ENCODE measurements at places on chromosomes 3 and 15.
A peak's percentile ranks its signal among the peaks of the same experiment; 100 is the strongest.

DNA sequence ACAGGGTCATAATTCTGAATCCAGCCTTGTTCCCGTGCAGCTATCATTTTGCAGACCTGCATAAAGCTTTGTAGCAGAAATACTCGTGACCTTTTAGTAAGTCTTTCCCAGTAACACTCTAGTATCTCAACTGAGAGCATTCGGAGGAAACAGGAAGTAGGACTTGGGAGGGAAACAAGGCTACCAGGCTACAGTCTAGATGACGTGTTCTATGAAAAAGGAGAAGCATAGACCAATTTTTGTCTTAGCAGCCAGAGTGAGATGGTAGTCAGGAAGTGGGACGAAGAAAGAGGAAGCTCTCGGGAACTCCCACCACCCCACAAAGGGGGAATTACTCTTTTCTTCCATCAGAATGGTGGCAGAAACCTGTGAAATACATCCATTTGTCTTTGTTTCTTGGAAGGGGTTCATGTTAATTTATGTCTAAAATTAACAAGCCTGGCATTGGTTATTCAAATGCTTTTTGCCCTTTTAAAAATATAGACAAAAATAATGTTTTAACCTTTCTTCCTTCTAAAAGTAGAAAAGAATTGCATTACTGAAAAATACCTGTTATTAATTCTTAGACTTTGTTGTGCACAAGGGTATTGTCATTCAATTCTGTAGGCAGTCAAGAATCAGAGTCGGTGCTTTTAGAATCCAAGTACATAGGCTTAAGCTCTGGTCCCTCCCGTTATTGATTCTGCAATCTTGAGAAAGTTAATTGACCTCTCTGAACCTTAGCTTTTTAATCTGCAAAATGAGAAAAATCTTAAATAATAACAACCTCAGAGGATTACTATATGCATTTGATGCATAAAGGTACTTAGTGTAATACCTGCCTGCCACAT, 1.6 kb upstream of the SUCNR1 start:
- peak; percentile 39 for DNase-seq

DNA sequence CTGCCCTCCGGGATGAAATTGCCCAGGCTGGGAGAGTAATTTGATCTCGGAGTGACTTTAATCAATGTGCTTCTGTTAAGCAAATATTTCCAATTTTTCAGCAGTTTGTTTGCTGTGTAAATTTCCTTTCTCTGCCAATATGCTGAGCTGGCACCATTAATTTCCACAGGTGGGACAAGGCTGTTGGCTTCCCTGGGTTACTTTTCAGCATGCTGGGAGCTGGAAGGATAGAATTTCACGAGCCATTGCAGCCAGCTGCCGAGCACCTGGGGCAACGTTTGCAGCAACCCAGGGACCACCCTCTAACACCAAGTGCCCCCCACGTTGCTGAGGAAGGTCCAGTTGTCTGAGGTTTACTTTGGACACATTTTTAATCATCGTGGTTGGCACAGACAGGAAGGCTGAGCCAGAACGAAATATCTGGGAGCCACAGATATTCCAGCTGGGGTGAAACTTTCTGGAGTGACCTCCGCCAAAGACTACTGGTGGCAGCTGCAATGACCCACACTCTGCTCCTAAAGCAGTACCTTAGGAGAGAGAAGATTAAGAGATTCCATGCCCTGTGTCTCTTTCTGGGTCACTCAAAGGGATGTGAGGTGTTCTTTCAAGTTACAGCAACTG, 293.3 kb upstream of the RGMA start:
- DNase-seq = no peak

- DNase-seq = no peak
These were observed 49.2 kb downstream of the CTDSPL start for GRCh38 chr3:37910671-37911400.

GRCh38 chr3:171908731-171909130, 65.6 kb downstream of the TMEM212 start:
- DNase-seq = no peak

DNA sequence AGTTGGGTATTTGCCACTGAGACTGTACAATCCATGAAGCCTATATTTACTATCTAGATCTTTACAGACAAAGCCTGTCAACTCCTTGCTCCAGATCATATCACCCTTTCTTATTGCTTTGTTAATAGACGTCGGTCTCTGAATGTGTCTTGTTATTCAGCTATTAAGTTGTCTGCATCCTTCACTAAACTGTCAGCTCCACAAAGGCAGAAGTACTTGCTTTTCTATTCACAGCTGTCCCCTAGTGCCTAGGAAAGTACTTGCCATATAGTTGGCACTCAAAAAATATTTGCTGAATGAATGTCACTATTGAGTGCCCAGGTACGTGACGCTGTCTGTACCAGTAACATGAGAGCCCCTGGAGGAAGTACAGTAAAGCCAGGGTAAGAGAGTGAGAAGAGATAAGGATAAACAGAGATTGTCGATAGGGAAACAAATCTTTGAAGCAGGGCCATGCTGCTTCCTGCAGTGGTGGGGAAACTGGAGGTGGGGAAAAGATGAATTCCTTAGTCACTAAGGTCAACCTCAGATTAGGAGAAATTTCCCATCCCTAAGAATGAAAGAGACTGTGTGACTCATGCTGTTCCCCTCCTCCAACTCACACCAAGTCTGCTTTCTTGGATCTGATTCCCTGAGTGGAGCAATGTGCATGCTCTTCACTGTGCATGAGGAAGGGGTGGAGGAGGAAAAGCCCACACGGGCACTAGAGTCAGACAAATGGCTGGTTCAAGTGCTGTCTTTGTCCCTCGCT, 36.3 kb downstream of the PRICKLE2 start:
- peak; percentile 25 for DNase-seq

- DNase-seq = no peak
These were observed 88.8 kb upstream of the ABI3BP start for GRCh38 chr3:101081999-101082398.

DNA sequence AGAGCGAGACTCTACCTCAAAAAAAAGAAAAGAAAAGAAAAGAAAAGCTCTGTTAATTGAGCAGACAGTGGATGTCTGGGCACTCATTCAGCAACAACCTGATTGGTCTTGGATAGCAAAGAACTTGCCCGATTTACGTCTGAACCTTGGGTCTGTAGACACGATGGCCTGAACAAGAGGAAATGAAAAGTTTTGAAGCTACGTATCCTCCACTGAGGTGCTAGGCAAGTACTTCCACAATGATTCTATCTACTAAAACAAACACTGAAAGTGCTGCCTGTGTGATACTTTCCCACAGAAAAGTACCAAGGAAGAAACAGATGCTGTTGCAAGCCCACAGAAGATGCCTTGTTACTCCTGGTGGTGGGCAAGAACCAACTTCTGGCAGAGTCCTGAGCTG, 21.8 kb upstream of the MUSTN1 start:
- no peak for DNase-seq

DNA sequence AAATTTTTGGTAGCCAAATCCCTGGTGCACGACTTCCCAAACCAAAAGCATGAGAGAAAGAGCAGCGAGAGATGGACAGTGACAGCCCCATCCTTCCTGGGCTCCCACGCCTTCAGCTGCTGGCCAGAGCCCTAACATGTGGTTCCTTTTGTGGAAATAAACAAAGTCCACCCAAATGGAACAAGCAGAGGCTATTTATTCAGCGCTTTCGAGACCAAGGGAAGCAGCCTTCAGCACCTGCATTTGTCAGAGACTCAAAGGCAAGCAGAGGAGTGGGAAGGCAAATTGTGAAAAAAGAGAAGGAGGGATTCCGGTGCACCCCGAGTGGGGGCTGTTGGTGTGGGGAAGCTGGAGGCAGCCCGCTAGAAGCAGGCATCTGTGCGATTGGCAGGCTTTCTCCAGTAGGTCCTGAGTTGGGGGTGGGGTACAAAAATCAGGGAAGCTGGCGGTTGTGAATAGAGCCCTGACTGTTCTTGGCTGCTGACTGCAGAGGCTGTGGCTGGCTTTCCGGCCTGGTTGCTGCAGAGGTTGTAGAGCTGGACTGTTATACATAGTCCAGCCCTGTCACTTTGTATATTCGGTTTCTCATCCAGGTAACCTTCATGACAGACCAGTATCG, 427.2 kb downstream of the OCA2 start:
- DNase-seq = no peak

DNA sequence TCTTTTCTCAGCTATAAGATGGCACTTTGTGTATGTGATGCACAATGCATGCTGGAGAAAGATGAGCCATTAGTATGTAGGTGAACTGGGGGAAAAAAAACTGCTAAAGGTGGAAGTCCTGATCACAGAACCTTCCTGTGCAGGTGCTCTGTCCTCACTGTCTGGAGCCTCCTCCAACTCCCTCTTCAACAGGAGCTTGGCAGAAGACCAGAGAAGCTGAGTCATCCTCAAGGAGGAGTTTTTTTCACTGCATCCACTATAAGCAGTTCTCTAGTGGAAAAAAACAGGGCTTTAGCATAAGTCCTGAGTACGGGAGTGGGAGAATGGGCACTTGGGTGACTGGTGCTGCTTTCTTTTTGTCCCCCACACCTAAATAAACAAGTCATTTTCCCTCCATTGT, 168.4 kb upstream of the CADPS start:
- no peak for DNase-seq

DNA sequence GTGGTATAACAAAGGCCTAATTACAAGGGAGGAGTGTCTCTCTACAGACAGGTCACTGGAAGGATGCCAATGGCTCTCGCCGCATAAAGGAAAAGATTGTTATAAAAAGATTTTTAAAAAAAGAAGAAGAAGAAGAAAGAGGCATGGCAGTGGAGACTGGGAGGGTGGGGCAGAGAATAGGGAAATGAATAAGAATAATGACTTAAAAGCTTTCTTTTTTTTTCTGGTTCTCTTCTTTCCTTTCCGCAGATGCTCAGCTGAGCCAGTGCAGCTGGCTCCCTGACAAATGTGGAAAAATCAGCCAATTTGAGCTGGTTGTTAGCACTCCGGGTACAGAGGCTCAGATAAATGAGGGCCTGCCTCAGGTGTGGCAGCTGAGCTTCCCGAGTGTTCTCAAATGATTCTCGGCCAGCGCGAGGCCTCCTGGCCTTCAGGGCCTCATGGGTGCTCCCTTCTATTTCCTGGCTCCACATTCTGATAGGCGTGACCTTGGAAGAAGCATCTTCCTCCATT, 234.1 kb downstream of the RORA start:
- DNase-seq = no peak

- DNase-seq = no peak
These were observed 76.1 kb upstream of the LRRFIP2 start for GRCh38 chr3:37250435-37250834.

- no peak for DNase-seq
These were observed 9.6 kb upstream of the ANP32A start for GRCh38 chr15:68830141-68830785.

DNA sequence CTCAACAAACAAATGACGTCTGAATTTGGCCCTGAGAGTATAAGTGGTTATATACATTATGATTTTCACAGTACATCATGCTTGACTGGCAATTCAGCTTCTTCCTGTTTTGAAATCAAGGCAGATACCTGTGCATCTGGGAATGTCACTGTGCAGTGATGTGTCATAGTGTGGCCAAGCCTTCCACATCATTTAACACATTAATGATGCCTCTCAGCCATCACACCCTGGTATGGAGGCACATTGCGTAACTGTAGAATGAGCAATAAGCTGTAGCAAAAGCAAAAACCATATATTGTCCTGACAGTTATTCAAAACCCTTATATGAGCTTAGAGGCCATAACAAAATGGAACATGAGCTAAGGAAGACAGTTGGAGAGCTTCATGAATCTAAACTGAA, 246.0 kb downstream of the EPHA3 start:
- DNase-seq = no peak

GRCh38 chr15:70923311-70924080, 30.9 kb downstream of the LRRC49 start:
- DNase-seq = no peak

GRCh38 chr3:134371542-134372324, 2.5 kb downstream of the AMOTL2 start:
- no peak for DNase-seq

DNA sequence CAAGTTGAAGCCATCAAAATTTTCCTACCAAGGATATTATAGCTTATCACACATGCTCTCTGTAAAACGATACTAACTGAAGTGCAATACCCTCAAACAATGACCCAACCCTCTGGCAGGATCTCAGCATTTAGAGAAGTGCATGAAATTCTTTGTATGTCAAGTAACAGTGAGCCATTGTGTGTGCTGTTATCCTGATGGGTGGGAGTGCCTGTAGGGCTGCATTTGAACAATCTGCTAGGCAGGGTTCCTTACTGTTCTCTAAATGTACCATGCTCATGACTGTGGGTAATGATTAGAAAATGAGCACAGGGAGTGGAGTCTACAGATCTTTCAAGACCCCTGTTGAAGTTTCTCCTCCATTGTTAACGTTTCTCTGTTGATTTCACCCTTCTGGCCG, 398.1 kb downstream of the NSUN3 start:
- no peak for DNase-seq

- no peak for DNase-seq
These were observed 111.1 kb upstream of the VGLL3 start for GRCh38 chr3:87101861-87102625.

DNA sequence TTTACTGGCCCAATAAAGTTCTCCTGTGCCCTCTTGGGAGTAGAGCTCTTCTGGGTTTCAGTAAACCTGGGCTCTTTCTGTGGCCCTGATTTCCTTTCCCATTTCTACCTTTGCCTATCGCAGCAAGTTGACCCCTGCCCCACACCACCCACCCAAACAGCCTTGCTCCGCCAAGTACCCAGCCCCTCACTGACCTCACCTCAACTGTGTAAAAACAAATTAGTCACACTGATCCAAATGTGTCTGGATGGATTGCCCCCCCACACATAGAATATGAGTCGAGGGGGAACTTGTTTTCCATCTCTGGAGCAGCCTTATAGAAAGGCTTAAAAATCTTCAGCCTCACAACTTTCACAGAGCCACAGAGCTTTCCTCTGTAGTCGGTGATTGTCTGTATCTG, 28.6 kb upstream of the VEPH1 start:
- no peak for DNase-seq

GRCh38 chr15:29942143-29942542, 119.9 kb upstream of the TJP1 start:
- DNase-seq = no peak

DNA sequence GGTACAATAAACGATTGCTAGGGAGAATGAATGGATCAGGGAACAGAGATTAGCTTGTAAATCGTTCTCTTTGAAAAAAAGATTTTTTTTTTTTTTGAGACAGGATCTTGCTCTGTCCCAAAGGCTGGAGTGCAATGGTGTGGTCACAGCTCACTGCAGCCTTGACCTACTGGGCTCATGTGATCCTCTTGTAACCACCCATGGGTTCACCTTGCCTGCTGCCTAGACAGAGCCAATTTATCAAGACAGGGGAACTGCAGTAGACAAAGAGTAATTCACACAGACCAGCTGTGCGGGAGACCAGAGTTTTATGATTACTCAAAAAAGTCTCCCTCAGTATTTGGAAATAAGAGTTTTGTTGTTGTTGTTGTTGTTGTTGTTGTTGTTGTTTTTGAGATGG, 39.6 kb downstream of the METTL6 start:
- no peak for DNase-seq

DNA sequence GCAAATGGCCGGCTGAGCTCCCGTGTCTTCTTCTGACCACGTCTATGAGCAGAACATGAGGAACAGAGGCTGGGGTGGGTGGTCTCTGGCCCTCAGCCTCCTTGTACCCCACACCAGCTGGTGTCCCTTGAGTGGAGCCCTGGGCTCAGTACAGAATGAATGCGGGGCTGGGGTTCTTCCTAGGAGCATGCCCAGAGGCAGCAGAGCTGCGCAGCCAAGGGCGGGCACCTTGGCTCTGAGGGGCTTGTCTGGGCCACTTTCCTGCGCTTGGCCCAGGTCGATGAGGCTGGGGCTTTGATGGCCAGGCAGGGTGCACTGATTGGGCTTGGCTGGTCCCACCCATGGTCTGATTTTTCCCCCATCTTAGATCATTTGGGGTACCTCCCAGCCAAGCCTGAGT, 6.4 kb downstream of the SCN5A start:
- DNase-seq = no peak
